BE2C (cell line): ENCODE measurements at places on chromosomes 7 and 10.

DNA sequence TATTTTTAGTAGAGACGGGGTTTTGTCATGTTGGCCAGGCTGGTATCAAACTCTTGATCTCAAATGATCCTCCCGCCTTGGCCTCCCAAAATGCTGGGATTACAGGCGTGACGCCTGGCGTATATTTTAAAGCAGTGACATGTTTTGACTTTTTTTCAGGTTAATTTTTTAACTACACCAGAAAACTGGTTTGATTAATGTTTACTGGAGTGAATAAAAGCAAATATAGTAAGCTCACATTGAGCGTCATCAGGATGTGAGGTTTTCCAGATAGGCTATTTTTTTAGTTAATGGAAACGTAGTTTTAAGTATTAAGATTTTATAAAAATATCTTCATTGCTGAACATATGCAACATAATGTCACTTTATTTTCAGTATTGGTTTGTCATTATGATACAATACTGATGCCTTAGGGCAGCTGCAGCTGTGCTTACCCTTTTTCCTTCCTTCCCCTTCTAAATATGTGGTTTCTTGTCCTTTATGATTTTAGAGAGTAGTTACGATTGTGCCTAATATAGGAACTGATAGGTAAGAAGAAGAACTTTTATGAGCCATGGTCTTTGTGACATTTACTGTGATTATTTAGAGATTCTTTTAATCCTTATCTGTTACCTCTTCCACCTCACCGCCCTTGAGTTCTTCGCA is 37.3 kb downstream of the TMEM60 start:
- DNase-seq: no peak

- DNase-seq: no peak
These were observed 509.5 kb upstream of the CELF2 start for GRCh38 chr10:10508211-10508610.

- DNase-seq: no peak
These were observed 466.1 kb downstream of the GRID1 start for GRCh38 chr10:85900487-85900886.

GRCh38 chr7:127409629-127410028 is 17.1 kb upstream of the ZNF800 start:
- no peak for DNase-seq

GRCh38 chr10:49534670-49535381 is 4.1 kb downstream of the ERCC6 start:
- DNase-seq: no peak

GRCh38 chr10:31620226-31621151 is 301.5 kb downstream of the ZEB1 start:
- no peak for DNase-seq

GRCh38 chr7:118312966-118313365 is 88.5 kb downstream of the ANKRD7 start:
- DNase-seq: no peak

DNA sequence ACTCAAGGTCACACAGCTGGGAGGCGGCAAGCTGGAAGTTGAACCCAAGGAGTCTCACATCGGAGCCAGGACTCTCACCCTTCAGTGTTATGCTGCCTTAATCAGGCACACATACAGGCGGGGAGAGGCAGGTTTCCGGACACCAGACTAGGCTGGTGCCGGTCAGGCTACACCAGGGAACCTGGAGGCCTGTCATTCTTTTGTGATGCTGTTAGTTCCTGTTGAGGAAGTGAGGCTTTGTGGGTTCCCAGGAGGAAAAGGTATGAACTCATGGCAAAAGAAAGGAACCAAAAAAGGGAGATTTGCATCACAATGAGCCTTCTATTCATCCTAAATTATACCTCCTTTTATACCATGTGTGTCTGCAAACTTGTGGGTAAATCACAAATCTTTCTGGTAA is 103.8 kb downstream of the TCF7L2 start:
- DNase-seq: no peak

GRCh38 chr7:103474956-103475355 is 28.9 kb upstream of the SLC26A5 start:
- no peak for DNase-seq

DNA sequence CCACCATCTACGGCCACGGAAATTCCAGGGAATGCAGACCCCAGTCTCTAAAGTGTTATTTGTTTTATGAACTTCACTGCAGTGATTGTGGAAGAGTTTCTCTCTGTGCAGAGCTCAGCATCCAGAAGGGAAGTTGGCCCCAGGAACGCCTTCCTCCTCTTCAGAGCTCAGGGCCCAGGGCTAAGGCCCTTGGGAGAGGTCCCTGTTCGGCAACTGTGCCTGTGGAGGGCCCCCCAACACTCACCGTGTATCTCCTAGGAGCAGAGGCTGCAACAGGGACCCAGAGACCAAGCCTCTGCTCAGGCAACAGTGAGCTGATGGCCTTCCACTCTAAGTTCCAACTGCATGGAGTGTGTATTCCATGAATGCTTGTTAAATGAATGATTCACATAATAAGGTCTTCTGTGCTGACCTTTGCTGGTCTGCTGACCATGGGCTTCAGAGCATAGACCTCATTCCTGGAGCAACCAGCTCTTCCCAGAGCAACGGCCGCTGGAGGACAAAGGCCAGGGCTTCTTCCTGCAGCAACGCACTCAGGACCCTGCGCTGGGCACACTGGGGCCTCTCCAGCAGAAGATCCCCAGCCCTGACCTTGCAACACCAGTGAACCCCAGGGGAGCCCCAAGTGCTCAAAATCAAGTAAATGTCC is 7.7 kb downstream of the DIP2C start:
- no peak for DNase-seq

- DNase-seq: no peak
These were observed 24.9 kb downstream of the PRLHR start for GRCh38 chr10:118570591-118570990.

DNA sequence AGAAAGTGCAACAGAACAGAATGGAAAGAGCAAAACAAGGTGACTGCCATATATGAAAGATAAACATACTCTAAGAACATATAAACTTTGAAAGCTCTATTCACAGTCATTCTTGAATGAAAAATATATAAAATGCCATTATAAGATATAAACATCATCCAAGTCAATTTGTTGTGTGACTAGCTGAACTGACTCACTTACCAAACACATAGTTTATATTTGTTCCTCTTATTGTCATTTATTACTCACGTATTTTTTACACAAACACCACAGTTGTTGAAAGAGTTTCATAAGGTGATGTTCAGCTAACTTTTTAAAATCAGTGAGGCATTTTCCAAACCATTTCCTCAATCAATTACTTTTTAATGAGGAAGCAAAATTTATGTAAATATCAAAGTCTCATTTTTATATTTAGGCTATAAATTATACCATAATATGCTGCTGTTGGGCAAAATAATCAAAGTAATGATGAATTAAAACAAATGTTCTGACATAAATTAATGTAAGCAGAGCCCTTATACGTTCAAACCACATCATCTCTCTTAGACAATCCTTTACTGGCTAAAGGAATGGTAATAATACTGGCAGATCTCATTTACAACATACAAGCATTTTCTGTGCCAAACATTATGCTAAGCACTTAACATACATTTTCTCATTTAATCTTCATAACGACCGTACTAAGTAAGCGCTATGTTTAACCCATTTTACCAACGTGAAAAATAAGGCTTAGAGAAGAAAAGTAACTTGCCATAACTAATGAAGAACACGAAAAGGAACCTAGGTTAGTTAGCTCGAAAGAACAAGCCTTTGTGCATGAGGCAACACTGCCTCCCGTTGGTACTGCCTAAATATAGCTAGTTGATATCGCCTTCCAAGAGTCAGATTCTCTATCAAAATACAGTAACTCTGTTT is 7.3 kb downstream of the LRRN3 start:
- peak; percentile 61 for DNase-seq

DNA sequence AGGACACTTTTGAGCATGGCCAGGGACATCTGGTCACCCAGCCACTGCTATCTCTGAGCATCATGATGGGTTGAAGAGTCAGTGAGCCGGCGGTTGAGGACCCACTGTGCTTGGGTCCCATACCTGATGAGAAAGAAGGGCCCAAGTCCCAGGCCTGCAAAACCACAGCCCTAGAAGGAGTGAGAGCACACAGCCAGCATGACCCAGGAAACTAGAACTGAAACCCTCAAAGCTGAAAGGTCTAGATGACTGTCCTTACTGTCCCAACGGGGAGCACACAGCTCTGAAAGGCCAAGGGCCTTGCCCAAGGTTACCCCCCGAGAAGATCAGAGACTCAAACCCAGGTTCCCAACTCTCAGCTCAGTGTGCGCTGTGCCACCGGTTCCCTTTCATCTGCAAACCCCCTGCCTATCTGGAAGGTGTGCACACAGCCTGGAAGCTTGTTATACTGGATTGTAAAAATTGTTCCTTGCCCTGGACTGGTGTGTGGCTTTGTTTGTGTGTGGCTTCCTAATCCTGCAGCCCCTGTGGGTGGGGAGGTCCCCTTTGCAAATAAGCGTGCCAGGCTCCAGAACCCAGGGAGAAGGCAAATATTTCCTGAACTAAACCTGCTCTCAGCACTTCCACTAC is 22.6 kb upstream of the PSAP start:
- no peak for DNase-seq

- no peak for DNase-seq
These were observed 381.6 kb downstream of the SUGCT start for GRCh38 chr7:40516376-40516775.

DNA sequence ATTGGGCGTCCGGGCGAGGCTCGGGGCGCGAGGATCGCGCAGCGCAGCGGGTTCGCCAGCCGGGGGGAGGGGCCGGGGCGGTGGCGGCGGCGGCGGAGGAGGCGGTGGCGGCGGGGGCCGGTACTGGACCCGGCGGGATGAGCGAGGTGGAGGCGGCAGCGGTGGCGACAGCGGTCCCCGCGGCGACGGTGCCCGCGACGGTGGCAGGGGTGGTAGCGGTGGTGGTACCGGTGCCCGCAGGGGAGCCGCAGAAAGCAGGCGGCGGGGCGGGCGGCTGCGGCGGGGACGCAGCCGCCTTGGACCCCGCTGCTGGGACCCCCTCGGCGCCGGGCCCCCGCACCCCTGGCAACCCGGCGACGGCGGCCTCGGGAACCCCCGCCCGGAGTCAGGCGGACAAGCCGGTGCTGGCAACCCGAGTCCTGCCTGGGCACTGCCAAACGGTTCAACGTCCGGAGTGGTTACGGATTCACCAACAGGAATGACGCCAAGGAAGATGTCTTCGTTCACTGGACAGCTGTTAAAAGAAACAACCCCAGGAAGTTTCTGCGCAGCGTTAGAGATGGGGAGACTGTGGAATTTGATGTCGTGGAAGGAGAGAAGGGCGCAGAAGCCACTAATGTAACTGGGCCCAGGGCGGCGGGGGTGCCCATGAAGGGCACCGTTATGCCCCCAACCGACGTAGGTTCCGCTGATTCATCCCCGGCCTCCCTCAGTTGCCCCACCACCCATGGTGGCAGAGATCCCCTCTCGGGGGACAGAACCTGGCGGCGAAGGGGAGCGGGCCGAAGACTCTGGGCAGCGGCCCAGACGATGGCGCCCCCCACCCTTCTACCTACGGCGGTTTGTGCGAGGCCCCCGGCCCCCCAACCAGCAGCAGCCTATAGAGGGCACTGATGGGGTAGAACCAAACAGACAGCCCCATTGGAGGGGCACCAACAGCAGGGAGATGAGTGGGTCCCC is 100.3 kb upstream of the CPXM2 start:
- DNase-seq: no peak

GRCh38 chr10:121926671-121927317 is 1.0 kb downstream of the ATE1 start:
- no peak for DNase-seq

- no peak for DNase-seq
These were observed 85.2 kb upstream of the SEMA3C start for GRCh38 chr7:81004098-81004497.

GRCh38 chr10:133129859-133130495 is 30.0 kb upstream of the KNDC1 start:
- no peak for DNase-seq

DNA sequence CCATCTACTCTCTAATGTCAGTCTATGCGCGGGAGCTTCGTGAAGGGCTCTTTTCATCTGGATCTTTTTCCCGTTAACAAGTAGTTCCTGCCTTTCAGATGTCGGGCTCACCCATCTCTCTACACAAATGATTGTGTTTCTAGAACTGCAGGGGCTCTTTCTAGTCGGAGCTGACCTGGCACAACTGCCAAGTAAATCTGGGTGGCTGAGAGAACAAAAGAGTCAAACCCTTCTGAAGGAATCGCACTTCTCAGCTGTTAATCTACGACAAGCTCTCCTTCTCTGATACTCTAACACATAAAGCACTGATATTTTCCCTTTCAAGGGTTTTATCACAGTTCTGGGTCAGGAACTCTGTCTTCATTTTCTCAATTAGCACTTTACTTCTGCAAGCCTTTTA is 144.7 kb downstream of the NRP1 start:
- no peak for DNase-seq

DNA sequence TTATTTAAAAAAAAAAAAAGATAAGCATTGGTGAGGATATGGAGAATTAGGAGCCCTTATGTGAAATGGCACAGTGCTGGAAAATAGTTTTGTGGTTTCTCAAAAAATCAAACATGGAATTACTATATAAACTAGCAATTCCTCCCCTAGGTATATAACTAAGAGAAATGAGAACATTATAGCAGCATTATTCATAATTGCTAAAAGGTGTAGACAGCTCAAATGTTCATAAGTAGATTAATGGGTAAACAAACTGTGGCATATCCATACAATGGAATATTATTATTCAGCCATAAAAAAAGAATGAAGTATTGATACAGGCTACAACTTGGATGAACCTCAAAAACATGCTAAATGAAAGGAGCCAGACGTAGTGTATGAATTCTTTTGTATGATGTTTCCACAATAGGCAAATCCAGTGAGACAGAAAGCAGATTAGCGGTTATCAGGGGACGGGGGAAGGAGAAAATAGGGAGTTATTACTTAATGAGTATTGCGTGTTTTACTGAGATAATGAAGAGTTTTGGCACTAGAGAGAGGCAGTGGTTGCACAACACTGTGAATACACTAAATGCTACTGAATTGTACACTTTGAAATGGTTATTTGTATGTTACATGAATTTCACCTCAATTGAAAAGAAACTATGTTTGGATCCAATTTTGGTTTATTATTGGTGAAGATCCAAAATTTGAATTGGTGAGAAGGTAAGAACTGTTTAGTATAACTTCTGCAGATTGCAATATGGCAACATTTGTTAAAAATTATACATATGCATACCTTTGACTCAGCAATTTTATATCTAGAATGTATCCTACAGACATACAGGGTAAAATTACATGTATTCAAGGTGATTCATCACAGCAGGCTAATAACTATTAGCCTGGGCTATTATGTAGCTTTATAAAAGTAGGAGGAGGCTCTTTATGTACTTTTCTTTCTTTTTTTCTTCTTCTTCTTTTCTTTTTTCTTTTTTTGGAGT is 69.7 kb downstream of the VCL start:
- DNase-seq: no peak

DNA sequence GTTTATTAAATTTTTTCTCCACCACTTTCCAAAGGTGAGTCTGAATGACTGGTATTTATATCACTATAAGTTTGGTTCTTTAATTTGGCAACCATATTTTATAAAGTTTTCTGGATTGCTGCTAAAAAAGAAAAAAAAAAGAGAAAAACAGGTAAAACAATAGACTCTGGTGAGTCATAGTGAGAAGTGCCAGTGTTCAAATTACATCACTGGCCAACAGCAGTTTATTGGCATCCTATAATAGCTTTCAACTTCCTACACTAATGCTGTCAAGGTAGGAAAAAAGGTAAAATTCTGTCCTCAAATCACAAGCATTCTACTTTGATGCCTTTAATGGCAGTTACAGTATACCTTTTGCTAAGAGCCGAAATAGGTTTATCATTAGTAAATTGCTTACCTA is 808.8 kb downstream of the GRM8 start:
- DNase-seq: no peak

- DNase-seq: no peak
These were observed 1123.5 kb upstream of the LRRN3 start for GRCh38 chr7:109967406-109967805.
